C1 segment of cervical spinal cord (tissue), 14 donors: ENCODE measurements at places on chromosomes 2 and 18.

- DNase-seq: no peak
Observed at GRCh38 chr2:240405133-240405532, 30.3 kb upstream of the GPC1 start.

GRCh38 chr2:223815884-223816570 is 21.4 kb downstream of the AP1S3 start:
- no peak for DNase-seq

DNA sequence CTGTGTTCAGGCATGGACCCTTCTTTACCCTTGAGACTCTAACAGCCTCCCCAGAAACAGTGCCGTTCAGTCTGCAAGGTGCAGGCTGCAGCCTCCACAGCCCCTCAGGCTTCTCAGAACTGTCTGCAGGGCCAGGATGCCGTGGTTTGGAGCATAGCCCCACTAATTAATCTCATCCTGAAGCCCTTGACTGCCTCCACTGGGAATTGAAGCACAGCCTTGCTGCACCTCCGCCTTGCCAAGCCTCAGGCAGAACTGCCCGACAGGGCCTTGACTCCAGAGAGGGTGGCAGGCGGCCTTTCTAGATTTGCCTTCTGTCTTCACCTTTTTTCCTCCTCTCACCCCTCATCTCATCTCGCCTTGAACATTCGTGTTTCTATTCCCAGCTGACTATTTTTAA is 119.8 kb downstream of the NRP2 start:
- DNase-seq: no peak

- DNase-seq: peak; percentile 40
Observed at GRCh38 chr18:12656938-12657683, 796 bp downstream of the SPIRE1 start.

DNA sequence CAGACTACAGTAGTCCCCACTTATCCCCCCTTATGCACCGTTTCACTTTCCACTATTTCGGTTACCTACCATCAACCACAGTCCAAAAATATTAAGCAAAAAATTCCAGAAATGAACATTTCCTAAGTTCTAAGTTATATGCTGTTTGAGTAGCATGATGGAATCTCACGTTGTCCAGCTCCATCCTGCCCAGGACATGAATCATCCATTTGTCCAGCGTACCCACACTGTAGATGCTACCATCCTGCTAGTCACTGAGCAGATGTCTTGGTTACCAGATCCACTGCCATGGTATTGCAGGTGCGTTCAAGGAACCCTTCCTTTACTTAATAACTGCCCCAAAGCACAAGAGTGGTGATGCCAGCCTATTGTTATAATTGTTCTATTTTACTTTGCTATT is 87.9 kb downstream of the ACVR1 start:
- no peak for DNase-seq

DNA sequence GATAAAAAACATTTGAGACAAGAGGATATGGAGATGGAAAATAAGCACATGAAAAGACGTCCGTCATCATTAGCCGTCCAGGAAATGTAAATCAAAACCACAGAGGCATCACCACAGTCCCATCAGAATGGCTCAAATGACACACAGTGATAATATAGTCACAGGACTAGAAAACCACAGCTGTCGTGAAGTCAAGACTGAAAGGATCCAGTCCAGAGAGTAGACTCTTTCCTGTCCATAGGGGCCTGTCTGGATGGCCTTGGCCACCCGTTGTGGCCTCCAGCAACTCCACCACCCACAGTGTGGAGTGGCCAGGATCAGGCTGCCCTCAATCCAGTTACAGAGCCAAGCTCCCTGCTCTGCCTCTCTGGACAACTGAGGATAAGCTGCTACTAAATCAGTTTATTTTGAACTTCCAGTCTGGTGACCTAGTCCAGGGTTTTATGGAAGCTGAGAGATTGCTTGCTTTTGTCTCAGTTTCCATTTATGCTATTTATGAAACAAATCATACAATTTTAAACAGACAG is 60.4 kb downstream of the RHOB start:
- no peak for DNase-seq

DNA sequence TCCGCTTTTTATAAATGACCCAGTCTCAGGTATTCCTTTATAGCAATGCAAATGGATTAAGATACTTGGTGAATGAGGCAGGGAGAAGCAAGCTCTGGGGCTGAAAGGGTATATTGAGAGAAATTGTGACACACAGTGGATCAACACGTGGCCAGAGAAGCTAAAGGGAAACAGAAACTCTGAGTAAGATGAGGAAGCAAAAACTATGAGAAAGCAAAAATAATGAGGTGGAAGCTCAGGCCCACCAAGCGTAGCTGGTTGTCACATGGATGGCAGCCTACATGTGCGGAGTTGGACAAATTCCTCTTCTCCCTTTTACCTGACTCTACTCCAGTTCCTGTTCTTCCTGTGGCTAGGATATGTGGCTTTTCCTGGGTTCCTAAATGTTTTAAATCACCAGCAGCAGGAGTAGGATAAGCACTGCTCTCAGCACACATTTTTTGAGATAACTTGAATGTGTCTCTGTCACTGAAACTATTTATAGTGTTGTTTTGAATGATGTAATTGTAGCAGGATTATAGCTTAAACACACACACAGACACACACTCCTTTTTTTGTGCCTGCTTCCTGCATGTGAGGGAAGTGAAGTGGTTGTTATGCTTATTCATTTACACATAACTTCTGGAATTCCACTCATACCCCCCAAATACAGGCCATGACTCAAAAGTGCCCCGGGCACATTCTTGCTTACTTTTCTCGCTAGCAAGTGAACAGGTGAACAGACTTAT is 30.1 kb upstream of the EPC2 start:
- no peak for DNase-seq

DNA sequence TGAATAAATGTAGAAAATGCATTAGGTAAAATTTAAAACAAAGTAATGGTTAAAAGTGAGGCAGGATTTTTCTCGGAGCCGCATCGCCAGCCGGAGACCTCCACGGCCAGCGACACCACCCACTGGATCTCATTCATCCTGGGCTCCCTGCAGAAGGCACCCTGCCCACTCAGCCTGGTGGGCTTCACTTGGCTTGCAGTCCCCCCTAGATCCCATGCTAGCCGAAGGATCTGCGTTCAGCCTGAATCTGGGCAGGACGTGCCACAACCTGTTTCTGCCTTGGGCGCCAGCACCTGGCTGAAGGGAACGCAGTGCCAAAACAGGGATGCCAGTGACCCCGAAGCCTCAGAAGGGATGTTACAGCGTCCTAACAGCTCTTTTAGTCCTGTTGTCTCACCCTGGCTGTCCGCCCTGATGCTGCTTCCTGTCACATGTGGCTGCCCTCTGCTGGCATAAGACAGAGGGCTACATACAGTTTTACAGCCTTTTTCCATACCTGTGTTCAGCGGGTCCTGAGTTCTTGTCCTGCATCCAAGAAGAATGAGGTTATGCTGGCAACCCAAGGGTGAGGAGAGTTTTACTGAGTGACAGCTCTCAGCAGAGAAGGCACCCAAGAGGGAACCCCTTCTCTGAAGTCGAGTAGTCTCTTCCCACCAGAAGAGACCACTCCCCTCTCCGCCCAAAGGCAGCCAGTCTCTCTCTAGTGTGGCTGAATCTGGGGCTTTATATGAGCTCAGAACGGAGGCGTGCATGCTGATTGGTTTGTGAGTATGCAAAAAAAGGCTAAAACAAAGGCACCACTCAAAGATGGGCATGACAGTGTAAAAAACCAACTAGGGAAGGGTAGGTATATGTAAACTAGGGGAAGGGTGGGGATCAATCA is 173.1 kb upstream of the GYPC start:
- no peak for DNase-seq

DNA sequence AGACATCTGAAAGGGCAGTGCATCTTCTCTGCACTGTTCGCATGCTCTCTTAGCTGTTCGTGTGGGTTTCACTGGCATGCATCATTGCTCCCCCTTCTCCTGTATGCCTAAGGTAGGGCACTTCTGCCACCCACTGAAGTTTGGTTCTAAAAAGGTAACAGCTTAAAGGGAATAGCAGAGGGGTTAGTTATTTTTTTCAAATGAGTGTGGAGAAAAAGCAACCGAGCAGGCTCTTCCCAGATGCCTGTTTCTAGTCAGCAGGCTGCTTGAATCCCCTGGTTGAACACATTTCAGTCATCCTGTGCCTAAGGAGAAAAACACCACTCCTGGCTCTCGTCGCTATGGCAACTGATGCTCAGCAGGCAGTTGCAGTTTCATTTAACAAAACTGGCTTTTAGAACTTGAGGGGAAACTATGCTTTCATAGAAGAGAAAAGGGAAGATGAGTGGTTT is 69.8 kb upstream of the GALNT3 start:
- DNase-seq: no peak

GRCh38 chr2:160583146-160583535 is 89.5 kb upstream of the RBMS1 start:
- no peak for DNase-seq

- no peak for DNase-seq
Observed at GRCh38 chr2:157899125-157899839, 23.2 kb upstream of the ACVR1 start.

DNA sequence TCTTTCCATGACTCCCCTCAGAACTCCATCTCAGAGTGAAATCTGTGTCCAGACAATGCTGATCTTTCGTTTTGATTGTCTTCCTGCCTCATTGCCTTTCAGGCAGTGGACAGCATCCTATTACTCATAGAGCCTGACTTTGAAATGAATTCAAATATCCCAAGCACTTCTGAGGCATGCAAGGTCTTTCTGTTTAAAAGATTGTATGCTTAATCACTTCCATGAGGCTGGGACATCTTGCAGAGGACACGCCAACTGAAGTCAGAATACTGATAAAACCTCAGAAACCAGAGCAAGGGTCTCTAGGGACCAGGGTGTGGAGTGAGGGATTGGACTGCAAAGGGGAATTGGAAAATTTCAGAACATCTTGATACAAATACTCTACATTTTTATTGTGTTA is 836.5 kb upstream of the ID2 start:
- DNase-seq: no peak

- no peak for DNase-seq
Observed at GRCh38 chr18:54220406-54220805, 4.1 kb downstream of the MBD2 start.

- no peak for DNase-seq
Observed at GRCh38 chr2:128440666-128441340, 122.1 kb upstream of the HS6ST1 start.

- no peak for DNase-seq
Observed at GRCh38 chr18:33871363-33872025, 293.5 kb downstream of the ASXL3 start.

GRCh38 chr2:100929147-100929546 is 72.9 kb upstream of the RPL31 start:
- DNase-seq: no peak

- no peak for DNase-seq
Observed at GRCh38 chr2:124081154-124081716, 56.1 kb downstream of the CNTNAP5 start.

DNA sequence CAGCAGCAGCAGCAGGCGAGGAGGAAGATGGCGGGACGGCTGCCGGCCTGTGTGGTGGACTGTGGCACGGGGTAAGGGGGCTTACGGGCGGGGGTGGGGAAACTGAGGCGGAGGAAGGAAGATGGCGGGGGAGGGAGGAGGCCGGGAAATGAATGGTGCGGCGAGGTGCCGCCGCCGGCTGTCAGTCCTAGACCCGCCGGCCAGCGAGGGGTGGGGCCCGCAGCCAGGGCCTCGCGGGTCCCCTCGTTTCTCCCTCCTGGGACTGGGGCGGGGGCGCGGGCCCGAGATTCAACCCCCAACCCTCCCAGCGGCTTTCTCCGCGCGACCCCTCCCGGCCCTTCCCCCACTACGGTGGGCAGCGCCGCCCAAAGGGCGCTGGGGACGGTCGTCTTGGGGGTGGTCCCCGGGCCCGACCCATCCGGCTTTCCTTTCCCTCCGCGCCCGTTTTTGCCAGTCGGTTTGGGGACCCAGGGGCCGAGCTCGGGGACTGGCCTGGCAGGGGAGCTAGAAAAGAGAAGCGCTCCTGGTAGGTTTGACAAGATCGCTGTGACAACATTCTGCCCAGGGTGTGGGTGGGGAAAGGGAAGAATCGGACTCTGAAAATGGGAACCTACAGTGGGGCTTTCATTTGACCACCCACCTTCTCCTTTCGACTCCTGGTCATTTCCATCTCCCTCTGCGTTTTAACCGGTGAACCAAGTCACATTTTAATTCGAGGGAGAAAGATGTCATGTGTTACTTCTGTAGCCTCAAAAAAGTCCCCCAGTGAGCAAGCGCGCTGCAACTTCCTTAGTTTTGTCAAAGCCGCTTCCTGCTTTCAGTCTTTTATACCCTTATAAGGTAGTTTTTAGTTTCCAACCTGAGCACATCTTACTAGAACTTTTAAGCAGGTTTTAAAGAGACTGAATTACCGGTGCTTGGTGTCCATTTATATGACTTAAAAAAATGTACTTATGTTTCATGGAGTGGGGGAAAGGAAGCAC is 655 bp downstream of the ACTR3 start:
- peak; percentile 81 for DNase-seq

DNA sequence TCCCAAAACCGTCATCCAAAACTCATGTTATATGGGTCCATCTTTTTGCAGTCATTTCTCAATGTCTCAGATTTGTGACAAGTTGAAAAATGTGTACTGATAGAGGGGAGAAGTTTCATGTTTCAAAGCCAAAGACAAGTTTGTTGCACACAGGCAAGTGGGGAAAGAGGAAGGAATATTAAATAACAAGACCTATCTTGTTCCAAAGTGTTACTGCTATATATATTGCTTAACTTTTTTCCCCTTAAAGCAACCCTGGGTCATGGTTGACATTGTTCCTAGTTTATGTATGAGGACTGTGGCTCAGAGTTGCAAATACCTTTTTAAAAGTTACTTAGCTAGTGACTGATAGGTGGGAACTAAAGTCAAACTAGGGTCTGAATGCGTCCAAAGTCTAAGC is 1.7 kb downstream of the ITGA4 start:
- no peak for DNase-seq

GRCh38 chr2:201420442-201421113 is 30.7 kb downstream of the TRAK2 start:
- no peak for DNase-seq

DNA sequence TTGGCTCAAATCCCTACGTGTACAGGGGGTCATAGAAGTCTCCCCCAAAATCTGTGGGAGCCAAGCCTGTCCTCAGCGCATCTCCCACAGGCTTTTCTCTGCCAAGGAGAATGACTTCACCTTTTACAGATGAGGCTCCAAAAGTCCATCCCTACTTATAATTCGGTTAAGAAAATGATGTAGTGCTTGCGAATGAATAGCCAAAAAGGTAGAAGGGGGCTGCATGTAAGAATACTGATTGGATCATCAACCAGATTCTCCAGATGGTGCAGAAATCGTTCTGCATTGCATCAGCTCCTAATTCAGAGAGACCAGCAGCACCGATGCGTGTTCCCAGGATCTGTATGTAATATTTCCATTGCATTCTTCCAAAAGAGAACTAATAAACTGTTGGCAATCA is 91.9 kb downstream of the EPHA4 start:
- DNase-seq: no peak
